ENCODE measurements at places on chromosomes 11 and 22.

- no peak for DNase-seq
Measured at GRCh38 chr11:61297746-61298145, 2.6 kb upstream of the VWCE start.

GRCh38 chr11:77188633-77189491, 60.8 kb downstream of the MYO7A start:
- DNase-seq, result no peak

DNA sequence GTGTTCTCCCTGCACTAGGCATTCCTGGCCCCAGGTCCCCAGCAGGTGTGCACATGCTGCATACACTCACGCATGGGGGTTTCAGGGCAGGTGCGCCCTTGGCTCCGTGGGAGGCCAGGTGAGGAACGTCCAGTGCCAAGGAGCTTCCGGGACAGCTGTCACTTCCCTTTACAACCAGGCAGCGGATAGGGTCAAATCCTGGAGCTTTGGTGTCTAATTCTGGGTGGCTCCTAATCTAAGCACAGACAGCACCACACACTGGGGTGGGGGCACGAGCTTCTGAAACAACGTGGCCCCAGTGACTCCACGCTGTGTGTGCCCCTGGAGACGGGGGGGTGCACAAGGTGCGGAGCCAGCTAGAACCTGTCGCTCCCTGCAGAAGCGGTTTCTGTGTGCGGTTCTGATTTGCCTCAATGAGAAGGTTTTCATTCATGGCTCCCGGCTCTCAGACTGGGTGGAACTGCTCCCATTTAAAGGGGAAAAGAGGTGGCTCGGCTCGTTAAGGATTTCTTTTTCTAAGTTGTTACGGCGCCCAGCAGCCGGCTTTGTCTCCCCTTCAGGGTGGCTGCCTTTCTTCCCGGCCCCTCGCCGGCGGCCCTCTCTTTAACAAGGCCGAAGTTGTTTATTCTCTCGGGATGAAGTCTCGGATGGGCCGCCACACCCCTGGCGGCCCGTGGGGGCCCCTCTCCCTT, 5.0 kb downstream of the CCND1 start:
- DNase-seq, result no peak

- DNase-seq, result no peak
Measured at GRCh38 chr11:124749912-124750311, 2.1 kb downstream of the VSIG2 start.

DNA sequence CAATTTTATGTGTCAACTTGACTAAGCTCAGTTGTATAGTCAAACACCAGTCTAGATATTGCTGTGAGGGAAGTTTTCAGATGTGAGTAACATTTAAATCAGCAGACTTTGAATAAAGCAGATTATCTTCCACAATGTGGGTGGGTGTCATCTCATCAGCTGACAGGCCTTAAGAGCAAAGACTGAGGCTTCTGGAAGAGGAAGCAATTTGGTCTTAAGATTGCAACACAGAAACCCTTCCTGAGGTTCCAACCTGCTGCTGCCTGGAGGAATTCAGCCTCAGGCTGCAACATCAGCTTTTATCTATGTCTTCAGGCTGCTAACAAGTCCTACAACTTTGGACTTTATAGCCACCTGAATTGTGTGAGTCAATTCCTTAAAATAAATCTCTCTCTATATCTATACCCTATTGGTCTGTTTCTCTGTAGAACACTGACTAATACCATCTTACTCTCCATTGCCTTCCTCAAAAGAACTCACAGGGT, 277.2 kb upstream of the PLET1 start:
- no peak for DNase-seq

DNA sequence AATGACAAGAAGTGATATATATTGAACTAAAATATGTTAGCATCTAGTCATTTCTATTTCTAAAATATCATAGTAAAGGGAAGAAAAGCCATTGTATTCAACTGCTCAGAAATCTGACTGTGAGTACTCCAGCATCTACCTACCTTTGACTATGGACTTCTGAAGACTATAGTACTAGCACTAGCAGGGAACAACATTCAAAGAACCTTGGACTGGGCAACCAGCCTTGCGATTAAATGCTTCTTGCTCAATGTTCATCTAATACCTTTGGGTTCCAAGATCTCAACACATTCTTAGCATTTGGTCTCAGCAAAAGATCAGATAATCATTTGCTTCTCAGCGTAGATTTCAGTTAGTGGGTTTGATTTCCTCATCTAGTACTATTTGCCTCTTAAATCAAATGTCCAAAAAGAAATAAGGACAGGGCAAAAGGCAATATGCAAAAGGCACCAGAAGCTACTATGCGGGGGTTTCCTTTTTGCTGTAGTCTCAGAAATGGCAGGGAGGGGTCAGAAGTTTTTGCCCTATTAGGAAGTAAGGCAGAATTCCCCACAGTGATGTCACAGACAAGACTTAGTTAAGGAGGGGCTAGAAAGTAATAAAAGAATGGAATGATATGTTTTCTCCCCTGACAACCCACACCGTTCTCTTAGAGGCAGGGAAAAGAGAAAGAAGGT, 80.6 kb downstream of the GAB2 start:
- no peak for DNase-seq

GRCh38 chr11:27786331-27786730, 86.1 kb upstream of the BDNF start:
- no peak for DNase-seq

- DNase-seq, result no peak
Measured at GRCh38 chr11:10975287-10975721, 117.5 kb upstream of the ZBED5 start.

DNA sequence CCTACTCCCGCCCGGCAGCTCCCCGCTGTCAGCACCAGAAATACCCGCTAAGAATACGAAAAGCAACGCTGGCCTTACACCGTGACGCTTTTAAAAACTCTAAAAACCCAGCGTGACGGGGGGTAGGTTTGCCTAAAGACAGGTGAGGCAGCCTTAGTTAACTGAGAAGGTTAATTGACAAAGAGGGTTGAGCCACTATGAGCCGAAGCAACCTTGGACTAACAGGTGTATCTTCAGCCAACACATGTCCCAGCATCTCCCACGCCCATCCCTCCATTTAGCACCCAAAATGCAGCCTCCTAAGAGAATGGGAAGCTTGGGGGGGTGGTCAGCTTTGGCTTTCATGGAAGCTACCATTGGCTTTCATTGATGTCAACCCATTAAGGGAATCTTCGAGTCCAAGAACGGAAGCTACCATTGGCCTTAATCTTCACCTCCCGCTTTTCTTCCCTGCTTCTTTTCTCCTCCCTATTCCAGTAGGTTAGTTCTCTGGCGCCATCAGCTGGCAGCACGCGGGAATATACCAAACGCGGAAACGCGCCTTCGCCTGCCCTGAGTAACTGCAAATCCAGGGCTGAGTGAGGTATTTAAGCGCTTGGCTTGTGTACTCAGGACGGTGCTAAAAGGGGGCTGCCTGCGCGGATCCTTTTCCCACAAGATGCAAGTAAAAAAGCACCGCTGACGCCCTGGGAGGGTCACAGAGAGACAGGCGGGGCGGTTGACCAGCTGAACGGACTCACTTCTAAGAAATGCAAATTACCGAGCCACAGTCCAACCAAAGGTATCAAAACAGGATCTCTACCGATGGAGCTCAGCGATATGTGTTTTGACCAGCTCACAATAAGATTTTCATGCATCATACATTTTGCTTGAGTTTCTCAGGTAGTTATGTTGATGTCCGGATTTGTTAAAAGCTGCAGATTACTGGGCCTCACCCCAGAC, 38.5 kb upstream of the GLYATL1 start:
- no peak for DNase-seq

GRCh38 chr11:132278801-132279574, 908.6 kb downstream of the NTM start:
- no peak for DNase-seq

GRCh38 chr11:120471994-120472393, 39.6 kb upstream of the GRIK4 start:
- no peak for DNase-seq

GRCh38 chr22:18133452-18133851, 16.5 kb upstream of the USP18 start:
- no peak for DNase-seq

GRCh38 chr11:70772950-70773349, 374.6 kb downstream of the CTTN start:
- DNase-seq, result no peak
